Effector CD8-positive, alpha-beta T cell (primary cell): ENCODE measurements at places on chromosomes 1 and 21.

- no peak for DNase-seq
Observed at GRCh38 chr1:222912730-222913129, 97.9 kb downstream of the DISP1 start.

DNA sequence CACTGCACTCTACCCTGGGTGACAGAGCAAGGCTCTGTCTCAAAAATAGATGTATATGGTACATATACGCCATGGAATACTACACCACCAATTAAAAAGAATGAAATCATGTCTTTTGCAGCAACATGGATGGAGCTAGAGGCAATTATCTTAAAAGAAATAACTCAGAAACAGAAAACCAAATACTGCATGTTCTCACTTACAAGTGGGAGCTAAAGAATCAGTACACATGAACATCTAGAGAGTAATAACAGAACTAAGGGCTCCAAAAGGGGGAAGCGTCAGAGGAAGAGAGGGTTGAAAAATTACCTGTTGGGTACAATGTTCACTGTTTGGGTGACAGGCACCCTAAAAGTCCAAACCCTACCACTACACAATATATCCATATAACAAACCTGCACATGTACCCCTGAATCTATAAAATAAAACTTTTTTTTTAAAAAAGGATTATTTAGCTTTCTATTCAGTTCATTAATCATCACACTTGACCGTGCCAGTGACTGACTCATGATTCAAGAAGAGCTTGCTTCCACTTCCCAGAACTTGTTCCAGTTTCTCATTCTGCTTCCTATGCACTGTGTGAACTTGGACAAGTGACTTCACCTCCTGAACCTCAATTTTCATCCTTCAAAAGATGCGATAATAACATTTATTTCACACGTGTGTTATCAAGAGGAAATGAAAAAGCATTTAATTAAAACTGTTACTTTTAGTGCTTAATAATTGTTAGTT lies 109.6 kb downstream of the PLPP3 start:
- DNase-seq, result no peak

DNA sequence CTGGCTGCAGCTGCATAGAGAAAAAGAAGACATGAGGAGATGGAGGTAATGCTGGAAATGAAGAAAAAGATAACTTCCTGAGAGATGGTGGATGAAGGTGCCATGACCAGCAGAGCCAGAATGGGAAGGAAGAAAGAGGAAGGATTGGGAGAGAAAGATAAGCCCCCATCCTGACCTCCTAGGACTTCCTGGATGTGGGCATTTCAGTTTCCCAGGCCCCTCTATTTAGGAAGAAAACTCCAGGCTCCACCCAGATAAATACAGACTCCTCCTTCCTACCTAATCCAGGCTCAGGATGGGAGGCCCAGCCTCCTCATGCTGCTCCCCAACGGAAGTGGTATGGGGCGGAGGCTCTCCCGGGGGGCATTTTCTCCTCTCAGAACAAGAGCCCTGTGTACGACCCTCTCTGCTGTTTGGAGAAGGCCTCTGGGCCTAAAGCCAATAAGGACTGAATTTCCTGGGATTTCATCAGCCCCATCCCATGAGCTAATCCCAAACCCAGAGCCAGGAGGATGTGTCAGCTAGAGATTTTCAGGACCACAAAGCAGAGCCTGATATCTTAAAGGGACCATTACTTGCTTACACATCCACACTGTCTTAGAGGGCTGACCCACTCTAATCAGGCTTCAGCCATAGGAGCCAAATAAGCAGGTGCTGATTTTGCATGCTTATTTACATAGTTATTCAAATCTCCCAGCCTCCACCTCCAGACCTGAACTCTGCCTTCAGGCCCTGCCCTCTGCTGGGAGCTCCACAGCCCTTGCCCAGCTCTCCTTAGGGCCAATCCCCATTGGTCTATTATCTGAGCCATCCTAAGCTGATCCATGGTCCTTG lies 5.1 kb upstream of the ARHGEF2 start:
- no peak for DNase-seq

DNA sequence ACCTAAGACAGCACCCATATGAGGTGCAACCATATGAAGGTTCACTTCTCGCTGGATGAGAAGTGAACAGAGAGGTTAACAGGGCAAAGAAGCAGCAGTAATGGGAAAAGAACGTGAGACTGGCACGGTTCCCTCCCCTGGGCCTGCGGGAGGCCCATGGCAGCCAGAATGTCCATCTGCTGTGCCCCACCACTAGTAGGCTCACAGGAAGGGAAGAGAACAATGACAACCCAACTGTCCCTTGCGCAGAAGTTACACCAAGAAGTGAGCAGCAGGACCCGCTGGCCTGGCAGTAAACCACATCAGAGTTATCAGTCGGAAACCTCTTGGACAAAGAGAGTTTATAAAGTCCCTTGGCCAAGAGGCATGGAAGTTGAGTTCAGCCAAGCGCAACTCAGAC lies 11.3 kb downstream of the HIVEP3 start:
- DNase-seq, result no peak
